ENCODE measurements at places on chromosomes 5 and 9.
A peak's percentile ranks its signal among the peaks of the same experiment; 100 is the strongest.

- DNase-seq = no peak
These were observed 73.0 kb upstream of the GPR151 start for GRCh38 chr5:146589028-146589345.

GRCh38 chr9:684941-685340 lies 156.6 kb upstream of the DMRT1 start:
- peak; percentile 59 for DNase-seq

GRCh38 chr5:113572716-113573115 lies 59.2 kb downstream of the YTHDC2 start:
- DNase-seq = no peak

GRCh38 chr9:21974722-21975409 lies 19.3 kb downstream of the CDKN2A start:
- no peak for DNase-seq

- no peak for DNase-seq
These were observed 16.3 kb downstream of the DAPK1 start for GRCh38 chr9:87513880-87514535.

- no peak for DNase-seq
These were observed 141.1 kb upstream of the RASEF start for GRCh38 chr9:83204047-83204446.
